ENCODE measurements at places on chromosomes 16 and 17.
A peak's percentile ranks its signal among the peaks of the same experiment; 100 is the strongest.

GRCh38 chr16:84883301-84883700, 63.5 kb downstream of the CRISPLD2 start:
- no peak for DNase-seq

DNA sequence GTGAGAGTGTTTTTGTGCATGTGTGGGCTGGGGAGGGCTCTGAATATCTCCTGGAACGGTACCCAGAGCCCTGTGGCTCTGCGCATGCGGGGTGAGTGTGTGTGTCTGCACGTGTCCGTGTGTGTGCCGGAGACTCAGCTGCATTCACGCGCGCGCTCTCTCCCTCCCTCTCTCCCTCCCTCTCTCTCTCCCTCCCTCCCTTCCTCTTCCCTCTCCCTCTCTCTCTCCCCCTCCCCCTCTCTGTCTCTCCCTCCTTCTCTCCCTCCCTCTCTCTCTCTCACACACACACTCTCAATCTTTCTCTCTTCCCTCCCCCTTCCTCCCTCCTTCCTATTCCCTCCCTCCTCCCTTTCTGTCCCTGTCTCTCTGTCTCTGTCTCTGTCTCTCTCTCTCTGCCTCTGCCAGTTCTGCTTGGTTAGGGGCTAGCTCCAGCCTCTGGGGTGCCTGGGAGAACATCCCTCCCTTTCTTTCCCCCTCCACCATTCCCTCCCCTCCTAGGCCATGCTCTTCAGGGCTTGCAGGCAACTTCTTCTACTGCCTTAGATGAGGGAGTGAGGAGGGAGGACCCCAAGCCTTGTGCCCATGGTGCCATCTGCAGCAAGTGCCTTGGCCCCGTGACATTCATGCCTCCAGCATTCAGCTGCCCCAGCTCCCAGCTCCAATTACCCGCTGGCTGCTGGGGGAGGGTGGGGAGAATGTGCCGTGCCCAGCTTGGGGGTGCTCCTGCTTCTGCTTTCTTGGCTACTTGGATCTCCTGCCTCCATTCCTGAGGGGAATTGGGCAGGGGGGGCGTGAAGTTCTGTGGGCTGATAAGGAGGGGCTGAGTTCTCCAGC, 6.4 kb downstream of the THRA start:
- no peak for DNase-seq

GRCh38 chr17:27290916-27291598, 2.9 kb upstream of the WSB1 start:
- no peak for DNase-seq

DNA sequence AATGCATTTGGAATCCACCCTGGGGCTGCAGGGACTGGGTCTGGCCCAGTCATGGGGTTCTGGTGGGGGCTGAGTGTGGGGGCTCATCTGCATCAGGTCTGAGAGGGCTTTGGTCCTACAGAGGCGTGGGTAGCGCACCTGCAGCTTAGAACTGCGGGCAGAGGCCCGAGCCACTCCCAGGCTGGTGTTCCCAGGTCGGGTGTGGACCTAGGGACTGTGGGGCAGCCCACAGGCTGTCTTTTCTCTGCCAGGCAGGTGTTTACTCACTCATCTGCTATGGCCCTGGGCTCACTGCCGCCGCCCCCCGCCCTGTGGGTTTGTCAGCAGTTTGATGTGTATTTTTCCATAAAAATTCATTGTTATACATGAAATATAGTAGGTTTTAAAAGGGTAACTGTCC, 27.0 kb upstream of the DOC2B start:
- no peak for DNase-seq

GRCh38 chr17:18148586-18148985, 35.0 kb upstream of the ALKBH5 start:
- no peak for DNase-seq

GRCh38 chr17:7222093-7222971, 2.6 kb downstream of the ACADVL start:
- no peak for DNase-seq

GRCh38 chr16:48197294-48197693, 41.5 kb upstream of the ABCC12 start:
- no peak for DNase-seq

DNA sequence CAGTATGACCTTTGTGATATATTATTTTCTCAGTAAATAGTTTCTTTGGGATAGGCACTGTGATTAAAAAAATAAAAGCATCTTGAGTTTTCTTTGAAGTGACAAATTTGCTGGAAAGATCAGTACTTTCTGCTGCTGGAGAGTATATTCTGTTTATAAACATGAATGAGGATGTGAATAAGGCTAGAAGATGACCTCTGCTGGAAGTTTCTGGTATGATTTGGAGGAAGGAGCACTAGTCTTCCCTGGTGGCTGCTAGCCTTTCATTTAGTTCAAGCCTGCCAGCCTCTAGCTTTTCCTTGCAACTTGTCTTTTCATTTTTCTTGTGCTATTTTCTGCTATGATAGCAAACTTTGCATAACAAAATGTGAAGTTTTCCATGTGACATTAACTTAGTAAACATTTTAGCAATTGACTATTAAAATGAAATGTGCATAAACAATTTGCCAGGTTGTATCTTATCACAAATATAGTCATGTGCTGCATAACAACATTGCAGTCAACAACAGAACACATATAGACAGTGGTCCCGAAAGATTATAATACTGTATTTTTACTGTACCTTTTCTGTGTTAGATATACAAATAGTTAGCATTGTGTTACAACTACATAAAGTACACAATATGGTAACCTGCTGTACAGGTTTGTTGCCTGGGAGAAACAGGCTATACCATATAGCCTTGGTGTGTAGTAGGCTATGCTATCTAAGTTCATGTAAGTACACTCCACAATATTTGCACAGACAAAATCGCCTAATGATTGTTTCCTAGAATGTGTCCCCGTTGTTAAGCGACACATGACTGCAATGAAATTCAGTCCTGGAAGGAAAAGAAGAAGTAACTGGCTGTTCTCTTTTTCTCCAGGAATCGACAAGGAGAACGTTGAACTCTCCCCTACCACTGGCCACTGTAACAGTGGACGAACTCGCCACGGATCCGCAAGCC, 18.1 kb upstream of the RAB11FIP4 start:
- no peak for DNase-seq

DNA sequence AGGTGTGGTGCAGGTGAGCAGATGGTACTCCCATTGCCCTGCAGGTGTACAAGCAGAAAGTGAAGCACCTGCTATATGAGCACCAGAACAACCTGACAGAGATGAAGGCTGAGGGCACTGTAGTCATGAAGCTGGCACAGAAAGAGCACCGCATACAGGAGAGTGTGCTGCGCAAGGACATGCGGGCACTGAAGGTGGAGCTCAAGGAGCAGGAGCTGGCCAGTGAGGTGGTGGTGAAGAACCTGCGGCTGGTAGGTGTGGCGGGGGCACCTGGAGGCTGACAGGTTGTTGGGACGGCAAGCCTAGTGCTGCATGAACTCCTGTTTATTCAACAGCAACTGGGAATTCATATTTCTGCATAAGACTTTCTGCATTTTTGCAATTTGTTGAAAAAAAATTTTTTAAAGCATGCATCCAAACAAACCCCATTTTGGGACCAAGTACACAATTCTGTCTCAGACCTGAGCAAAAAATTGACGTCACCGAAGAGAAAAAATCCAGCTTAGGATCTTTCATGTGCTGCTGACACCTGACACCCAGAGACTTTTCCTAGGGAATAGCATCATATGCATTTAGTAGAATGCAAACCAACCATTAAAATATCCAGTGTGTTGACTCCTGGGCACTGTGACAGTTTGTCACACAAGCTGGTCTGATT, 13.5 kb upstream of the DBNDD1 start:
- no peak for DNase-seq

DNA sequence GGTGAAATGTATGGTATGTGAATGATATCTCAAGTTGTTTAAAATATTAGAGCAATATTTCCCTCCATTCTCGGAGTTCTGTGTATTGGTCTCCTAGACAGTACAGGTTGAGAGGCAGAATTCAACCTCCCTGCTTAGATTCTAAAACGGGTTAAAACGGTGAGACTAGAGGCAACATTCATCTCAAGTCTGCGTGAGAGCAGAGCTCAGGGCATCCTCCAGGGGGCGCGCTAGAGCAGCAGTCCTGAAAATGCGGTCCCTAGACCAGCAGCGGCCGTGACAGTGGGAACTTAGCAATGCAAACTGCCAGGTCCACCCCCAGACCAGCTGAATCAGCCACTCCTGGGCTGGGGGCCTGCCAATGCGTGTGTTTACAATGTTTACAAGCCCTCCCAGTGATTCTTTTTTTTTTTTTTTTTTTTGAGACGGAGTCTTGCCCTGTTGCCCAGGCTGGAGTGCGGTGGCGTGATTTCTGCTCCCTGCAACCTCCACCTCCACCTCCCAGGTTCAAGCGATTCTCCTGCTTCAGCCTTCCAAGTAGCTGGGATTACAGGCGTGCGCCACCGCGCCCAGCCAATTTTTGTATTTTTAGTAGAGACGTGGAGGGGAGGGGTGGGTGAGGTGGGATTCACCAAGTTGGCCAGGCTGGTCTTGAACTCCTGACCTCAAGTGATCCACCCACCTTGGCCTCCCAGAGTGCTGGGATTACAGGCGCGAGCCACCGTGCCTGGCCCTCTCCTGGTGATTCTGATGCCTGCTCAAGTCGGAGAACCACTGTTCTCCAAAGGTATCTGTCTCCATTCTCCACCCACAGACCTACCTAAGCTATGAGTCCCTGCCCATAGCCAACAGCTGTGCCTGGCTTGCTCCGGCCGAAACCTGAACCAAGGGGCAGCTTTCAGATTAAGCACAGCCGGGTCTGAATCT, 24.2 kb downstream of the KLHL36 start:
- no peak for DNase-seq

DNA sequence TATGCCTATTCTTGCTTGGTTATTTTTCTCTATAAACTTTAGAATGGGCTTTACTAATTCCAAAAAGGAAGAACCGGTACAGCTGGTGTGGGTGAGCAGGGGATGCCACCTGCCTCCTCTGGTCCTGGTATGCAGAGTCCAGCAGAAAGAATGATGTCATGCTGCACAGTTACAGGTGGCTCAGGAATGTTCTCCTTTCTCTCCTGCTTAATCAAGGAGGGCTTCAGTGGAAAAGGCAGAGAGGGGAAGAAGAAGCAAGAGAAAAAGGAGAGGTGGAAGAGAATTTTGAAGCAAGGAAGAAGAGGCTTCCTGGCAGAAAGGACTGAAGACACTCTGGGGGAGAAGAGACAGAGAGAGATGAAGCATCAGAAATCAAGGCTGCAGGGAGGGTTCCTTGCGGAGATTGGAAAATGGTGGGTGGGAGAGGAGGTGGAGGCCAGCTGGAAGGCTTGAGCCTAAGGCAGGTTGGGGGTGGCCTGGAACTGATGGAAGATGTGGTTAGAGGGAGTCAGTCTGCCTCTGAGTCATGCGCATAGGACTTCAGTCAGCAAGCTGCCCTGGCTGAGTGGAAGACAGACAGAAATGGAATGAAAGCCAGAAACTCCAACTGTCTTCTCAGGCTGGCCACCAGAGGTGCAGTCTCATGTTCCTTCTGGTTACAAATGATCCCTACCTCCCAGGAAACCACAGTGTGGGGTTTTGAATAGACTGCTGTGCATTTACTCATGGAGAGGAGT, 64.6 kb upstream of the CRHR1 start:
- DNase-seq = peak; percentile 44

GRCh38 chr16:75323198-75323597, 71.8 kb upstream of the BCAR1 start:
- DNase-seq = no peak

DNA sequence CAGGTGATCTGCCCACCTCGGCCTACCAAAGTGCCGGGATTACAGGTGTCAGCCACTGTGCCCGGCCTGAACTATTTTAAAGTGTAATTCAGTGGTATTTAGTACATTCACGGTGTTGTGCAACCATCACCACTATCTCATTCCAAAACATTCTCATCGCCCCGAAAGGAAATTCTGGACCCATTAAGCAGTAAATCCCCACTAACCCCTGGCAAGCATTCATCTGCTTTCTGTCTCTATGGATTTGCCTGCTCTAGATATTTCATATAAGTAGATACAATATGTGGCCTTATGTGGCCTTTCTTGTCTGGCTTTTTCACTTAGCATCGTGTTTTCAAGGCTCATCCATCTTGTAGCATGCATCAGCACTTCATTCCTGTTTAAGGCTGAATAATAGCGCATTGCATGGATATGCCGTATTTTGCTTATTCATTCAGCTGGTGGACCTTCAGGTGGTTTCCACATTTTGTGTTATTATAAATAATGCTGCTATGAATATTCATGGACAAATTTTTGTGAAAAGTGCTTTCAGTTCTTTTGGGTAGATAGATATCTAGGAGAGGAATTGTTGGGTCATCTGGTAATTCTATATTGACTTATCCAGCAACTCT, 8.4 kb upstream of the HERPUD1 start:
- DNase-seq = no peak

- no peak for DNase-seq
Measured at GRCh38 chr16:8075271-8075670, 515.0 kb downstream of the TMEM114 start.

DNA sequence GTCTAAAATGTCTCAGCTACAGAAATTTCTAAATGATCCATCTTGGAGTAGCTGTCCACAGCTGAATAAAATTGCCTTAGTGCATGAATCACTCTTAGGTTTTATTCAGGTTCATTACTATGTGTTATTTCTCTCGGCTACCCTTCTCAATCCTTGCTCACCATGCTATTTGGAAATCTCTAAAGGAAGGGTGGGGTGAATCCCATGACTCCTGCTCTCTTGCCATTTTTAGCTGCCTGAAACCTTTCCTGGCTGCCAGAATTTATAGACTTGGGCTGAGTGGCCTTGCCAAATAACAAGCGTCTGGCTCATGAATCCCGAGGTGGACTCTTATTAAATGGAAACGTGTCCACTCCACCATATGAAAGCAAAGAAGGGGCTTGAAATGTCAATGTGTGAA, 936.1 kb upstream of the SOX9 start:
- DNase-seq = peak; percentile 24

GRCh38 chr16:52727849-52728248, 180.9 kb upstream of the TOX3 start:
- no peak for DNase-seq

- DNase-seq = no peak
Measured at GRCh38 chr17:70446446-70446845, 277.1 kb downstream of the KCNJ2 start.

- DNase-seq = no peak
Measured at GRCh38 chr16:87496447-87496801, 3.6 kb upstream of the ZCCHC14 start.

GRCh38 chr16:17496891-17497290, 26.1 kb upstream of the XYLT1 start:
- no peak for DNase-seq

GRCh38 chr17:81294512-81295030, 536 bp downstream of the SLC38A10 start:
- no peak for DNase-seq

GRCh38 chr17:19730843-19731242, 14.5 kb upstream of the SLC47A2 start:
- no peak for DNase-seq

DNA sequence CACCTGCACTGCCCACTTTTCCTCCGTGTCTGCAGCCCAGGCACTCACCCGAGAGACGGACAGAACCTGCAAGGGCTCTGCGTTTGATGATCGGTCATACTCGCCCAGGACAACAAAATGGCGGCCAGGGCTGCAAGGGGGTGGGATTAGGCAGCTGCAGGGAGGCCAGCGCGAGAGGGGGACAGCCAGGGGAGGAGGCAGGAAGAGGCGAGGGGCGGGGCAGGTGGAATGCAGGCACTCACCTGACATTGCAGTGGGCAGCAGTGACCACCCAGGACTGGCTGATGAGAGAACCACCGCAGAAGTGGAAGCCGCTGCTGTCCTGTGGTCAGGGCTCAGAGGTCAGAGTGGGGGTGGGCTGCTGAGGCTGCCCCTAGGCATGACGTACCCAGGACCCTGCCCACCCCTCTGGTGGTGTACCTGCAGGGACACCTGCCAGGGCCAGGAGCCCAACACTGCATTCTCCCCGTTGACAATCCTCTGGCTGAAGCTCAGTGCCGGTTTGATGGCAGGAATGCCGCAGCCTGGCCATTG, 917 bp downstream of the CTRL start:
- DNase-seq = no peak

Measured in GM04503 (cell line).